ENCODE measurements at places on chromosomes 6 and 20.
A peak's percentile ranks its signal among the peaks of the same experiment; 100 is the strongest.

GRCh38 chr6:73121421-73121993 is 103.8 kb downstream of the KHDC1L start:
- no peak for DNase-seq

DNA sequence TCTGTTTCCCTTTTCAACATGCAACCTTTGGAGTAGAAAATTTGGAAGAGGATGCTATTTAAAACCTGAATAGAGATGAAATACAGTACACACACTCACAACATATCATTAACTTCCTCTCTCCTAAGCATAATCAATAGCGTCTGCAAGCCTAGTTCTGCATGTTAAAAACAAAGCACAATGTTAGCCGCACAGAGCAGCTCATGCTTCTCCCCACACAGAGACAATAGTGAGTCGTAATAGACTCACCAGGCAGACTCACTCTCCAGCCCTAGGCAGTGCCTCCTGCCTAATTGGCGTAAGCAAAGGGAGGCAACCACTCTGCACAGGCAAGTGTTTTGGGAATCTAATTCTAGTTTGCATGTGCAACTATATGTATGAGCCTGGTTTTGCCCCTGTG is 45.8 kb upstream of the ARID1B start:
- DNase-seq = no peak

DNA sequence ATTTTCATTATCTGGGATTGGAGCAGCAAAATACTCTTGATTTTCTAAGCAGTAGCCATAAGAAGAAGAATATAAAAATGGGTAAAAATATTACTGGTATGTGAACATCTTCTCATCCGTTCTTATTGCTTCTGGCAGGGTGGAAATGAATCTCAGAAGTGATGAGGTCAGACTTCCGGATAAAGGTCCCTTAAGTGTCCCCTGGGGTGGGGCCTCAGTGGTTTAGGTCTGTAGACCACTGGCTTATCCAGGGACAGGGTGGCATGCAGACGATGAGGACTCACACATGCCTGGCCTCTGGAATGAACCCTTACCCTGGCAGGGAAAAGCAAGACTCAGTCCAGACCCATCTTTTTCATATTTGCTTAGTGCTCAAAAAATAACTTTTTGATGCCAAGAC is 143.3 kb downstream of the UST start:
- no peak for DNase-seq

DNA sequence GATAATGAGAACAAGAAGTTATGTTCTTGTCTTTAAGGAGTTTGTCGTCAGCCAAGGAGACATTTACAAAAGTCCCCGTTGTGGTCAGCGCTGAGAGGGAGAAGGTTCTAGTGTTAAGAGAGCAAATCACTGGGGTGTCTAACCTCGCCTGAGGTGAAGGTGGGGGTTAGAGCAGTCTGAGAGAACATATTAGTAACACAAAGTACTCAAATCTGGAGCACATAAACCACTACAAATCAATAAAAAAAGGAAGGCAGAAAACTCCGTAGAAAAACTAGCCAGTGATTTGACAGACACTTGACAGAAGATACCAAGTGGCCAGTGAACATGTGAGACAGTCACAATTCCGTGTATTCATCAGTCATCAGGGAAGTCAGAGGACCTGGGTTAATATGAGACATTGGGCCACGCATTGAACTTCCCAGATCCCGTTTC is 45.4 kb downstream of the CDS2 start:
- no peak for DNase-seq

GRCh38 chr6:35165630-35166071 is 24.5 kb upstream of the TCP11 start:
- DNase-seq = no peak

DNA sequence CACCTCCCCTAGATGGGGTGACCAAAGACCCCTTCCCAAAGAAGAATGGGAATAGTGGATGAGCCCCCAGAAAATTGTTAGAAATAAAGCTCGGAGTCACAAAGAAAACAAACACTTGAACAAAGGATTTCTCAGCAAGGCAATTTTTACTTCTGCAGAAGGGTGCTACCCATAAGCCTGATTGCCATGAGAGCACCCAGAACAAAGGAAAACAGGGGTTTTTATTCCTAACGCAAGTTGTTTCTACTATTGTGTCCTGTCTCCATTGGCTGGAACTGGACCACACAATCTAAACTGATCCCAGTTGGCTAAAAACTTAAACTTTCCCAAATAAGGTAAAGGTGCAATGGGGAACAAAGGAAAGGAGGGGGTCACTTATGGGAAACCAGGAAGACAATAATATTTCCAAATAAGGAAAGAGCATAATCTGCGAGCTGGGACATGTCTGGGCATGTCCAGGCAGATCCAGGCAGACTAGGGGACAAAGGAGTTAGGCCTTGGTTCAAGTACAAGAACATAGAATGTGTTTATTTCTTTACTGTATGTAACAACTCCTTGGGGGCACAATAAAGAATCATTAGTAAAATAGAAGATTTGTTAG is 20.0 kb downstream of the HLA-B start:
- DNase-seq = no peak

DNA sequence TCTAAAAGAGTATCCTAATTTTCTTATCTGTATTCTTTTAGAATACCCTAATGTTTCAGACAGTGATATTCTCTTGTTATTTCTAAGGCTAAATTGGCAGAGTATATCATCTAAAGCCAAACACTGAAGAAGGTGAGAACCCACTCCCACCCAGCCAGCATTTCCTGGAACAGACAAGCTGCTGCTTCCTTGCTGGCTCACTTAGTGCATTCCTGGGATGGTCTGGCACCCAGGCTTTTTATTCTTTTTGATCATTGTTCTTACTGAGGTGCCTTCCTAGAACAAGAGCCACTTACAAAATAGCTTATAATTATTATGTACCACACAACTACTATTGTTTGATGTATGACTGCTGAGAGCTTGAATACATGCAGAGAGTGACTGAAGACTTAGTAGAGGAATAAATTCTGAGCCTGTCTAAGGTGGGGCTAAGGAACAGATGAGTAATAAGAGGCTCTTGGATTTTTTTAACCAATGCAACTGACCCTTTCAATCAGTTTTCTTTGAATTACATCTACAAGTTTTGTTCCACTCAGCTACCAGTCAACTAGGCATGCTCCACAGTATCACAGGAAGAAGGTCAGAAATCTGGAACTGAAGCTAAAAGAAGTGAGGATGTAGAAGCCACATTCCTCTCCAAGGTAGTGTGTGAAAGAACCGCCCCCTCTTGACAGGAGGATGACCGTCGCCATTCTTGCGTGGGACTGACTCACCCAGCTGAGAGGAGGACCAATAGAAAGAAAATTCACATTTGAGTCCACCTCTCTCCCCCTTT is 30.1 kb downstream of the PRPH2 start:
- DNase-seq = no peak

DNA sequence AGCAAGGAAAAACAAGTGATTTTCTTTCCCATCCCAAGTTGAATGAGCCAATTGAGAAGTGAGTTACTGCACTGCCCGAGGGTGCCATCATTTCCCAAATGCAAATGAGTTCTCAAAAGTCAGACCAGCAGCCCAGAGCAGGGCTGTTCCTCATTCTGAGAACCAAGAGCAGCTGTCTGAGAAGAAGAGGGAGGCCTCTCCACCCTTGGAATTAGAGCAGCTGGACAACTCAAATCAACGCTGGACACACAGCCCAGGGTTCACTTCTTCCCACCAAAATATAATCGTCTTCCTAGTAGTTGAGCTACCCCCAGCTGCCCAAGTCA is 4.6 kb upstream of the PREX1 start:
- DNase-seq = no peak

- no peak for DNase-seq
These were observed 493.1 kb downstream of the BTBD3 start for GRCh38 chr20:12410783-12411182.

- DNase-seq = no peak
These were observed 40.1 kb downstream of the RNF217 start for GRCh38 chr6:125002406-125002741.

DNA sequence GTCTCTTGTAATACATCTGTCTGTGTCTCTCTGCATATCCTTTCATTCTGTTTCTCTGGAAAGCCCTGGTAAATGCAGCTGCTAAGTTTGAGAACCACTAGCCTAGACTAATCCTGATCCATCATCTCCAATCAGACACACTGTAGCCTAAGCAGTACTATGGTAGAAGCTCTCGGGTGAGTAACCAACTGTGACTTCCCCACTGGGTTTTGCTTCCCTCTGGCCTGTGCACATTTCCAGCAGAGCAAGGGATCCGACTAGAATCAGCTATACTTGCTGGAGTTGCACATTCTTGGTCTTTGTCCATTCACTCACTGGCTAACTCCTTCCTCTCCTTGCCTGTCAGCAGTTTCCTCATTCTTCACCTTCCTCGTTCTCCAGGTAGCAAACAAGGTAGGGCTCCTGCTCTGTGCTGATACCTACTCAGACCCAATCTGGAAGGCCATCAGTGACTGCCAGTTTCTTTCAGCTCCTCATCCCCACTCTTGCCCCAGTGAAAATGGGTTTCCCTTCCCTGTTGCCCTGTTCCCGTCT is 184.2 kb downstream of the PLCB4 start:
- no peak for DNase-seq

DNA sequence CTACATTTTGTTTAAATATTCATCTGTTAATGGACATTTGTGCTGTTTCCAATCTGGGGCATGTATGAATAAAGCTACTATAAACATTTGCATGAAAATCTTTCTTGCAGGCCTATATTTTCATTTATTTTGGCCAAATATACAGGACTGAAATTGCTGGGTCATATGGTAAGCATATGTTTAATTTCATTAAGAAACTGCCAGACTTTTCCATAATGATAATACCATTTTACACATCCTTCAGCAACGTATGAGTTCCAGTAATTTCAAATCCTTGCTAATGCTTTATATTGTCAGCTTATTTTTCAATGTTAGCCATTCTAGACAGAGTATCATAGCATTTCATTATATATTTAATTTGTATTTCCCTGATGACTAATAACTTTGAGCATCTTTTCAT is 51.0 kb downstream of the GPR6 start:
- DNase-seq = no peak

DNA sequence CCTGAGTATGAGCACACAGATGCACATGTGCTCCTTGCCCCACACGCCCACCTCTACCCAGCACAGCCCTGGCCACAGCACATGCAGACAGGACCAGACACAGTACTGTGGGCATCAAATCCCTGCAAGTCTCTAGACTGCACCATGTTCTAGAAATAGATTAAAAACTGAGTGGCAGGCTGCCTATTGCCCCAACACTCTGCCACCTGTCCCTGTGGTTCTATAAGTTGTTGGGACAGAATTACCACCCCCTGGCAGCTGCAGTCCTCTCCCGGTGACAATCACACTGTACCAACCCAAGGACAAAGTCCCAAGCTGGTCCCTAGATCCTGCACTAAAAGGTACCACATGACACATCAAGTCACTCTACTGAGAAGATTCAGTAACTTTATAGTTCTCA is 70.2 kb downstream of the B3GAT2 start:
- DNase-seq = no peak

DNA sequence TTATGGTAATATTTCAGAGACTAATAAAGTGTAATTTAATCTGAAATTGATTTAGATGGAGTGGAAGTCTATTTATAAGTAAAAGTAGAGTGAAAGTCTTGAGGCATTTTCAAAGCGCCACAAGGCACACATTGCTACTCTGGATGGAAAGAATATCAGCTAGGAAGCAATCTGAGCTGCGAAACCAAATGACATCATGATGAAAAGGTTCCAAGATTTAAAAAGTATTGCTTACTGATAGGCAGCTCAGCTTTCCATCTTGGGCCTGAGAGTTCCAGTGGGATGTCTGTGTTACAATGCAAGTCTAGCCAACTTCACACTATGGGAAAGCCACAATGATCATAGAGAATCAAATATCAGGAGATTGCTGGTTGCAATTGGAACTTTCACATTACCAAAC is 126.9 kb upstream of the VGLL2 start:
- no peak for DNase-seq

DNA sequence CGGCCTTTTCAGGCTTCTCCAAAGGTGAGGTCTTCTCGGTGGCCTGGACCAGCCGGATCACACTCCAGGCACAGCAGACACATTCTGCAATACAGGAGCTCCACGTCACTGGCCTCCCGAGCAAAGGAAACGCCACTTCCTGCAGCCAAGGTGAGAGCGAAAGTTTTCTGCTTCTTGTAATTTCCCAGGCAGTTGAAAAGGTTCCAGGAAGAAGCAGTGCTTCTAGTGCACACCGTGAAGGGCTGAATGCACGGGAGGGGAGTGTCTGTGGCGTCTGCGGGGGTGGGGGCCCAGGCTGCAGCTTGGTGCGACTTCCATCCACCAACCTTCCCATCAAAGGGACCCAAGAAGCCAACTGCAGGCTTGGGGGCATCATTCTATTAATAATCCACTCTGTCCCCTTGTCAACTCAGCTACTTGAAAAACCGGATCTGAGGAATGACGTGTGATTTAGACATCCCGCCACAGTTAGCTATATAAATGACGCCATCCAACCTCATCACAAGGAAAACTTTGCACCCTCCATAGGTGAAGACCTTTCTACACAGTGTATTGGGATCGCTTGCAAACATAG is 61.1 kb downstream of the NFATC2 start:
- DNase-seq = no peak

- no peak for DNase-seq
These were observed 162.5 kb downstream of the DLL1 start for GRCh38 chr6:170128346-170128745.

DNA sequence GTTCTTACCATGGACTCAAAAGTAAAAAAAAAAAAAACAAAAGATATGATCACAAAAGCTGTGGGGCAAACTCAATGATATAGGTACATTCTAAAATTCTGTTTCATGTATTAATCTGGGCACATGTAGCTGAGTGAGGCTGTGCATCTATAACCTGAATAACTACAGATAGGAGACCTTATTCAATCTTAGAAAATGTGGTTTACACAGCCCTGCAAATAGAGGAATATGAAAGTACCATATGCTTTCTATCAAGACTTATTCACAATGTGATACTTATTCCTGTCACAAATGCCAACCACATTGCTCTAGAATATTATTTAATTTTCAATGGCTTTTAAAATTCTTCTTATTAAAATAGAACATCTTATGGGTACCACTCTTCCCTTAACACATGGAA is 3.1 kb upstream of the SPACA1 start:
- no peak for DNase-seq

- DNase-seq = no peak
These were observed 31.5 kb upstream of the RIPOR2 start for GRCh38 chr6:24967211-24967610.

DNA sequence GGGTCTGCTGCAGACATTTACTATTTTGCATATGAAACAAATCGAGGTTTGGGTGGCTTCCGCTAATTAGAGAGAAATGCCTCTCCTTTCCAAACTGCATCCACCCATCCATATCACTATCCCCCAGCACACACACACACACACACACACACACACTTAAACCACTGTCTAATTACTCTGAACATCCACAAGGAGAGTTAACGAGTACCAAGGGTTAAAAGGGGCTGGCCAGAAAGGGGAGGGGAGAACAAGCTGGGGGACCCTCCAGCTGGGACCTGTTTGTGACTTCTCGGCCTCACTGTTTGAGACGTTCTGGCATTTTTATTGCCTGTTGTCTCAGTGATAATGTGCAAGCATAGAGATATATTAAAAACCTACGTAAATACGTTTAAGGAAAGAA is 261.2 kb downstream of the FOXC1 start:
- no peak for DNase-seq

GRCh38 chr6:134850721-134851305 is 99.1 kb downstream of the ALDH8A1 start:
- peak; percentile 15 for DNase-seq

- no peak for DNase-seq
These were observed 567.4 kb upstream of the PTCHD4 start for GRCh38 chr6:48678390-48678789.

All from NT2/D1 (cell line).